Fibroblast of pulmonary artery (primary cell): ENCODE measurements at places on chromosomes 16 and 17.

- no peak for DNase-seq
Observed at GRCh38 chr17:56274491-56274890, 121.2 kb downstream of the ANKFN1 start.

GRCh38 chr17:37647856-37648255, 4.6 kb upstream of the DDX52 start:
- DNase-seq: no peak

GRCh38 chr16:12062343-12063003, 85.9 kb downstream of the SNX29 start:
- DNase-seq: peak; percentile 84

DNA sequence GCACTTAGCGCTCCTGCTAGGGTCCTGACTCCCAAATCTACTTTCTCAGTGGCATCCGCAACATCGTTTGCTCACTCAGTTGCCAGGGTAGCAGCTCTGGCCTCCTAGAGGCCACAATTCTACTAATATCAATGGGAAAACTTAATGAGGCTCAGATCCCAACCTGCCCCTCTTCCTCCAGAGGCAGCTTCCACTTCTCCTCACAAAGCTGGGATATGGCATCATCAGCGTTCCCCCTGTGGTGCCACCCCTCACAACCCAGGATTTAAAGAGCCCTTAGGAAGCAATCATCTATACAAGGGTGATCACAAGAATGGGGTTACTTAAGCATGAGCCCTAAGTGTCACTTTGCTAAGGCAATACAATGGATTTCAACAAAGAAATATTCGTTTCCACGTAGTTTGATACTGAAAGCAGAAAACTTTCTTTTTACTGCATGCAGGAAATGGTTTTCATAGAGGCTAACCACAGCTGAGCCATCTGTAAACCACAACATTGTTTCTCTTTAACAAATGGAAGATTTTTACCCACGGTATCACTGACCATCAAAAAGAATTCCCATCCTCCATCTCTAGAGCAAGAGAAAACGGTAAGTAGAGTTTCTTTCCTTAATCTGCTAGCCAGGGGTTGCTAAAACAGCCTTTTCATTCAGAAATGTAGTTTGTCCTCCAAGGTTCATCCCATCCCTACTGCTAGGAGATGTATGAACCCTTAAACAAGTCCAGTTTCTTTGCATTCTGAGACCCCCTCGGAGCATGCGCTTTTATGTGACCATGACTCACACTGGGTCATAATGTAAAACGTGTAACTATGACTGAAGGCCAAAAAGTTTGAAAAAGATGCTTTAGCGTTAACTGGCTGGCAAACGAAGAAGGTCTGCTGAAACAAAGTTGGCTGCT, 68.3 kb upstream of the BCAR1 start:
- DNase-seq: peak; percentile 90

- no peak for DNase-seq
Observed at GRCh38 chr17:11031787-11032186, 193.9 kb upstream of the PIRT start.

GRCh38 chr17:72487731-72488494, 367.1 kb downstream of the SOX9 start:
- no peak for DNase-seq
